ENCODE measurements at places on chromosomes 2 and 18.

GRCh38 chr2:216802516-216803215 lies 57.2 kb downstream of the TNP1 start:
- no peak for DNase-seq

DNA sequence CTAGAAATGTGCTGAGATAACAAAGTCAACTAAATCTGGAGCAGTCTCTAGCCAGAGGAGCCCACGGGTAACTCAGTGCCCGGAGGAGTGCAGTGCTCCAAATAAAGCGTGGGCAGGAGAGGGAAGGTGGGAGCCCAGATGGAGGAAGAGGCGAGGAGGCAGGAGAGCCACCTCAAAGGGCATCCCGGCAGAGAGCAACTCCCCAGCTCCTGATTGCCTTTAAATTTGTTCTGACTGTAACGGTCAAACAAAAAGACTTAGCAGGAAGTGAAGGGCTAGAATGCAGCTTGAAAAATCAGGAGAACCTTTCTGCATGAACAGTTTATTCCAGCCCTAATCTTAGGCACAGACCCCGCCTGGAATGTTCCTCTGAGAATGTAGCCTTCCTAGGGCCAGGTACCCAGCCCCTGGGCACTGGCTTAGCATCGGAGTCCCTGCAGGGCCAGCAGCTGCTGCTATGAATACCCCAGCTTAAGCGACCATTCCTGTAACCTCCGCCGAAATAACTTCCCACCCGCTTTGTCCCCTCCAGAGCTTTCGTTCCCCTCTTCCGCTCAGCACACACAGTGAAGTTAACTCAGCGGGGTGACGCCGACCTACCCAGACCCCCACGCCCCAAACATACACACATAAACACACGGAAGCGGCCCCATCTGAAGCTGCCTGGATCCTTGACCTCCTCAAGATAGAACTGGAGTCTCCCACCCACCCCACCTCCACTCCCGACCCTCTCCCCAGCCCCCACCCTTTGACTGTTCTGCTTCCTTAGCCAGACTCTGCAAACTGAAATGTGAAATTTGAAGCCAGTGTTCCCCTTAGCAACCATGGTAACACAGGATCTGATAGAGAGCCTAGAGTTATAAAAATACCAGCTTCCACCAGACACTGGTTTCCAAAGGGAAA lies 123.2 kb downstream of the SMAD7 start:
- DNase-seq = no peak

DNA sequence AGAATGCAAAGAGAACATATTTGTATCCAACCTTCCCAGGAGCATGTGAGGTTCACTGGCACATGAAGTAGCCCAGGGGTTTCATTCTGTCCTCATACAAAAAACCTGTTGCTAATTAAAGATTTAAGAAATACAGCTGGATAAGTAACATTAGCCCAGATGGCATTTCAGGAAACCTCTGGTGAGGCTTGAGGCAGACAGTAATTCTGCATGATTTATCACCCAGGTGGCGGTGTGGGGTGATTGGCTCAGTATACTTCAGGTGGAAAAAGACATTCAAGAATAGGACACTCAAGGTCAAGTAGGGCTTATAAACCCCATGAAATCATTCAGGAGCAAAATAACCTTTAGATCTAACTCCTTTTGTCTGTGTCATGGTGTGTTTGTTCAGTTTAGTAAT lies 237.4 kb downstream of the RNF144A start:
- no peak for DNase-seq

DNA sequence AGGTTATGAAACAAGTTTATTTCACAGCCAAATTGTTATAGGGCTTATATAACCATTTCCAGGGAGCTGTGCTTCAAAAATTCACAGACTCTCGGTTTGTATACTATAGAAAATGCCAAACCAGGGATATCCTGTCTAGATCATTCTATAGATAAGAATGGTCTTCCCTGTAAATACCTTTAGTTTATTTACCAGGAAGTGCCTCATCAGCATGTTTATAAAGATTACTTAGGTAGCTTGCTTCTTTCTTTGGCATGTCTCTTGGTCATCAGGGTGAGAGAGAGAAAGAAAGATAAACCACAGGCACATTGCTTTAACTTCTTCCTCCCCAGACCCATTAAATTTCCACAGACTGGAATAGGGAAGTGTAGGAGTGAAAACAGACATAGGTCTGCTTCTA lies 439.4 kb downstream of the SPAG16 start:
- no peak for DNase-seq

- DNase-seq = no peak
Measured at GRCh38 chr2:229601936-229602335, 112.4 kb downstream of the DNER start.

DNA sequence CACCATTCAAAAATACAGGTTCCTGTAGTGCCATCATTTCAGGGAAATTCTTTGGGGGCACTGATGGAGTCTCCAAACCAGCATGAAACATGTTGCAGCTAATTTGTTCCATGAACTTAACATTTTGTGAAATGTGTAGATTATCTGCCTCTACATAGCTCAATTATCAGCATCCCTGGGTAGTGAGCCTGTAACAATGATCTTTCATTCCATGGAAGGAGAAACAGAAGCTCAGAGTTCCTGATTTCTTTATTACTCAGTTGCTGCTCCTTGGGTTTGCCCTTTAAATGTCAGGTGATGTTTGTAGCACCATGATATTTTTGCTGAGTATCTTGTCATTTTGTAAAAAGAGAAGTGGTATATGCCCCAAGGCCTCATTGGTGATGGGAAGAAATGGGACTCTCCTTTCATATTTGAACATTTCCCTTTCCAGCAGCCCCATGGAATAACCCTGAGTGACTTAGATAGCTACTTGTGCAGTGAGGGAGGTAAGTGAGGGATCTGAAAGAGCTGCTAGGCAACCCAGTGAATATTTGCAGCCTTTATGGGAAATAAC lies 146.9 kb downstream of the CERS6 start:
- DNase-seq = no peak

- DNase-seq = no peak
Measured at GRCh38 chr2:47076586-47077441, 78.3 kb downstream of the STPG4 start.

DNA sequence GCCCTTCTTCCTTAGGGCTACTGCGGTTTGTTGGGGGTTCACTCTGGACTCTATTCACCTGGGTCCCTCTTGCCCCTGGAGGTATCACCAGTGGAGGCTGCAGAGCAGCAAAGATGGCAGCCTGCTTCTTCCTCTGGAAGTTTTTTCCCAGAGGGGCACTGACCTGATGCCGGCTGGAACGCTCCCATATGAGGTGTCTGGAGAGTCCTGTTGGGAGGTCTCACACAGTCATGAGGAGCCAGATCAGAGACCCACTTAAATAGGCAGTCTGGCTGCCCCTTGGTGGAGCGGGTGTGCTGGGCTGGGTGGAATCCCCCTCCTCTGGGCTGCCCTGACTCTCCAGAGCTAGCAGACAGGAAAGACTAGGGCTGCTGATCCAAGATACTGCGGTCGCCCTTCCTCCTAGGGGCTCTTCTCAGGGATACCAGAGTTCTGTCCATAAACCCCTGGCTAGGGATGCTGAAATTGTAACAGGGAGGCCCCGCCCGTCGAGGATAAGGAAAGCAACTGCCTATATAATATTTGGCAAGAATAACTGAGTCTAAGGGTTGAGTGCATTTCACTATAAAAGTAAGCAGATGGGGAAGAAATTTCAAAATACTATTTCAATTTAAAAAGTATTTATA lies 140.7 kb downstream of the NOL4 start:
- no peak for DNase-seq

DNA sequence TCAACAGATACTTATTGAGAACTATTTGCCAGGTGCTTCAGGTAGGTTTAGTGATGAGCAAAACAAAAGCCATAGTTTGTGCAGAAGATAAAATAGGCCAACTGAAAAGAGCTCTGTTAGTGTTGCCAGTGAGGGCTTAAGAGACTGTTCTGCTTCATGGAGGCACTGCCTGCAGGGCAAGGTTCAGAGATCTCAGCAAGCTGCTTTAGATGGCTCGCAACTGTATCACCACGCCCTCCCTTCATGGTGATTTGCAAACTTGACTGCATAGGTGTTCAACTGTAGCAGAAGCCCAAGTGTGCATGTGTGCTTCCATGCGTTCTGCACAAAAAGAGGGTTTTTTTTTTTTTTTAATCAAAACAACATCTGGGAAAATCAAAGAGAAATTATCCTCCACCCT lies 84.5 kb downstream of the RAPH1 start:
- no peak for DNase-seq

- DNase-seq = no peak
Measured at GRCh38 chr2:223853425-223853837, 16.0 kb upstream of the AP1S3 start.

- peak; percentile 50 for DNase-seq
Measured at GRCh38 chr2:62306751-62307468, 111.0 kb downstream of the B3GNT2 start.

GRCh38 chr2:236319036-236319435 lies 54.8 kb upstream of the ASB18 start:
- peak; percentile 22 for DNase-seq

- DNase-seq = no peak
Measured at GRCh38 chr18:68181956-68182355, 533.0 kb downstream of the TMX3 start.

GRCh38 chr18:26723981-26724380 lies 141.5 kb downstream of the AQP4 start:
- no peak for DNase-seq

- no peak for DNase-seq
Measured at GRCh38 chr2:189144700-189145211, 34.8 kb downstream of the COL5A2 start.

- peak; percentile 50 for DNase-seq
Measured at GRCh38 chr2:162317861-162318327, 590 bp downstream of the IFIH1 start.

GRCh38 chr2:18721038-18721922 lies 131.9 kb upstream of the NT5C1B start:
- no peak for DNase-seq

DNA sequence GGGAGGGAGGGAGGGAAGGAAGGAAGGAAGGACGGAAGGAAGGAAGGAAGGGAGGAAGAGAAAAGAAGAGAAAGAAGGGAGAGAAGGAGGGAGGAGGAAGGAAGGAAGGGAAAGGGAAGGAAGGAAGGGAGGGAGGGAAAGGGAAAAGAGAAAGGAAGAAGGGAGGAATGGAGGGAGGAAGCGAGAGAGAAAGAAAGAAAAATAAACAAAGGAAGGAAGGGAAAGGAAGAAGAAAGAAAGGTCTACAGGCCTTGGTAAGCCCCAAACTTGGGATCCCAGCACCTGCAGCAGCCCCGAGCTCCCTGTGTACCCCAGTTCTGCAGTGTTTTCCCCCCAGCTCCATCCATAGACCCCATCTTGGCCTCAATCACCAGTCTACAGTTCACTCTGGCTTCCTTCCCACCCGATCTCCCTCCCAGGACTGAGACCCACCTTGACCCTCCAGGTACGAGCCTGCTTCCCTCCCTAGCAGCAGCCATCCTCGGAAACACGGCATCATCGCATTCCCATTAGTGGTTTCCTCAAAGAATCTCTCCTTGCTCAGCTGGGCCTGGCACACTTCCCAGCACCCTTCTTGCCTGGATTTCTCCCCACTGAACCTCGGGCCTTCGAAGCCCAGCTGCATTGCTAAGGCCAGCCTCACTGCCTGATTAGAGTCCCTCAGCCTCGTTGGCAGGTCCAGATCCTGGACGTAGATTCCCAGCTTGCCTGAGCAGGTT lies 46.1 kb upstream of the SH3BP4 start:
- DNase-seq = no peak

DNA sequence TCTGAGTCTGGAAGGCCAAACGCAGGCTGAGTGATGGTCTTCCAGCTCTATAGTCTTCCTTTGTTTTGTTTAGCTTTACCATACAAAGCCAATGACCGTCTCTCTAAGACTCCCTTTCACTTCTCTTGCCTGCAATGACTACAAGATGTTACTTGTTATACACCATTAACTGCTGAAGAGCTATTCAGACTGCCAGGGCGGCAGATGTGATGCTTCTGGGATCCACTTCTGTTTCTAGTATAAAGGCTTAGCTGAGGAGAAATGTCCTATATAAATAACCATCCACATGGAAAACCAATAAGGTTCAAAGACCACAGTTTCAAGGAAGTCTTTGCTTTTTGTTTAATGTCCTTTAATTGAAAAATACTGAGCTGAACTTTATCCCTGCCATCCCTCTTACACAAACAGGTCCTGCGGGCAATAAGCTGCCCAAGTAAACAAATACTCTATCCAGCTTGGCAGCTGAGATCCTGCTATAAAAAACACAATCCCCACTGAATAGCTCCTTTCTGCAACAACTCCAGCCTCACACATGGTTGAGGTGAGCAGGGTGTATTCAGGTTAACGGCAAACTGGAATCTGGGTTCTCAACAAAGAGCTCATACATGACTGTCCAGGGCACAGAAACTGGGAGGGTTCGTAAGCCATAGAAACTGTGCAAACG lies 124.6 kb downstream of the VIT start:
- no peak for DNase-seq

- no peak for DNase-seq
Measured at GRCh38 chr18:47777626-47778025, 152.8 kb downstream of the SMAD2 start.

DNA sequence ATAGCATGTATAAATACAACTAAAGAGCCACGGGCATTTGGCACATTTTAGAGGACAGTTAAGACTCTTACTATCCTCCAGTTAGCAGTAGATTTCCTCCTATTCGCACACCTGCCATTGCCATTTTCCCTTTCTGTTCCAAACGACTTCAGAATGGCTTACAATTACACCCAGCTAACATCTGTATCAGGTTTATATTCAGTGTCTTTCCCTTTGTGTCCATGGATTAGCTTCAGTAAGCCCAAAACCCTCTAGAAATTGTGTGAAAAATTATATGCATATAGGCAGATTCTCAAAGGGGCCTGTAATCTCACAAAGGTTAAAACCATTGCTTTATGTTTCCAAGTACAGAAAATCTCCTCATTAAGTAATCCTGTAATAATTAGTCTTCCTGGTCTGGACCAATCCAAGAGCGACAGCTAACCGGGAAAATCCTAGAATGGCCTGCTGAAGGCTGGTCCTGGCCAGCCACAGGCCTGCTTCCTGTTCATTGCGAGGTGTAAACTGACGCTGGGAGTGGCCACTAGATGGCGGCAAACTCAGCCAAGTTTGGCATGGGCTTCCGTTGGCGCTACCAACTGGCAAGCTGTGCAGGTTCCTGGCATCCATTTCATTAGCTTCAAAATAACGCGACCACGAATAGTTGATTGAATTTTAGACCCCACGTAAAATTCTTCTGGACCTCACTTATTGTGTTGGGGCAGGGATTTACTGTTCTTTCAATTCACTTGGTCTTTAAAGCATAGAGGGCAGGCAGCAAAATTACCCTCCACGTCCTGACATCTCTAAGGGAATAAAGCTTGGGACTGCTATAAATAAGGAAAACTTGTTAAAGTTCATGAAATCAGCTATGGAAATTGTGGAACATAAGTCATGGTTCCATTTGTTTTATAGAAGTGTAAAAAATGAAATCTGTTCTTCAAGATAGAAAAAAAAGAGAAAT lies 17.1 kb downstream of the ARHGAP25 start:
- peak; percentile 89 for DNase-seq

DNA sequence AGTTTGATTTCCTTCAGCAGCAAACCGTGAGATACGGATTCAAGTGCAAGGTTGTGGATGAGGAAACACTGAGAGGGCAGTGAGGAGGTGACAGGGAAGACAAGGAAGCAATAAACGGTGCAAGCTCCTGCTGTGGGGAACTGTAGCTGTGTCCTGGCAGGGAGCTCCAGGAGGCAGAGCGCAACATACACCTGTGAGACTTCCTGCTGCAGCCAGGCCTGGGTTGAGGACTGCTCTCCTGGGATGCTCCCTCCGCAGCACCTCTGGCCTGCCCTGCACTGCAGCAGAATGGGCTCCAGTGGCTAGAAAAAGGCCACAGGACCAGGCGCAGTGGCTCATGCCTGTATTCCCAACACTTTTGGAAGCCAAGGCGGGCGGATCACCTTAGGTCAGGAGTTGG lies 85.5 kb downstream of the MRO start:
- DNase-seq = no peak

Data from RPMI8226 (cell line).